ENCODE measurements at places on chromosomes 4 and X. TPM values are rescaled to one million over a fixed set of nuclear protein-coding genes. Genes with fewer than 3 reads are reported as not detected.

- no peak for DNase-seq
- no peaks in the 10 kb centered on the region for H3K27me3 ChIP-seq
- H3K27ac ChIP-seq = no peak overlapping the region
- H3K4me3 ChIP-seq = no peak overlapping the region
- H3K36me3 ChIP-seq = no peaks in the 10 kb centered on the region
- no peaks in the 10 kb centered on the region for H3K4me1 ChIP-seq
Observed at GRCh38 chr4:56828784-56829535, 7.5 kb upstream of the SPINK2 start.

- H3K4me3 ChIP-seq = no peak overlapping the region
- H3K27me3 ChIP-seq = no peaks in the 10 kb centered on the region
- H3K27ac ChIP-seq = no peak overlapping the region
- no peaks in the 10 kb centered on the region for H3K36me3 ChIP-seq
Observed at GRCh38 chr4:148434075-148434773, 8.0 kb downstream of the NR3C2 start.

GRCh38 chr4:139651282-139652194, 14.1 kb upstream of the MGST2 start:
- DNase-seq = no peak
- H3K27me3 ChIP-seq = no peaks in the 10 kb centered on the region
- H3K36me3 ChIP-seq = no peaks in the 10 kb centered on the region
- H3K27ac ChIP-seq = no peak overlapping the region
- H3K4me1 ChIP-seq = no peaks in the 10 kb centered on the region

DNA sequence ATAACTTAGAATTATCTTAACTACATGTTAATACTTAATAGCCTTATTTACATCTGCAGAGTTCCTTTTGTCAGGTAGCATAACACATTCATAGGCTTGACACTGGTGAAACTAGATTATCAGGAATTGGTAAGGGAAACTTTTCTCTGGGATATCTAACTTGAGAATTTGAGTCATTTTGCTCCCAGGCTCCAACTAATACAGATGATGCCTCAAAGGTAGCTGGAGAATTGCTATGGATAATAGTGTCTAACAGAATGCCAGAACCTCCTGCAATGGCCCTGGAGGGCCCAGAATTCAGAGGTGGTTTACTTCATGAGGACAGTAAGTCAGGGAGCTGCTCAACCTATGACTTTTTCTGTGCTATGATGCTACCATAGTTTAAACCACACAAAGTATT, 13.9 kb upstream of the TMPRSS11D start:
- no peak overlapping the region for H3K4me3 ChIP-seq
- no peaks in the 10 kb centered on the region for H3K27me3 ChIP-seq
- no peak for DNase-seq
- H3K36me3 ChIP-seq = no peaks in the 10 kb centered on the region
- H3K27ac ChIP-seq = no peak overlapping the region

- DNase-seq = no peak
- H3K27me3 ChIP-seq = no peaks in the 10 kb centered on the region
- H3K4me3 ChIP-seq = no peak overlapping the region
- H3K4me1 ChIP-seq = no peaks in the 10 kb centered on the region
Observed at GRCh38 chr4:118337954-118338353, 14.8 kb downstream of the PRSS12 start.

- no peaks in the 10 kb centered on the region for H3K36me3 ChIP-seq
- H3K4me1 ChIP-seq = no peaks in the 10 kb centered on the region
- no peaks in the 10 kb centered on the region for H3K27me3 ChIP-seq
- no peak overlapping the region for H3K4me3 ChIP-seq
- no peak for DNase-seq
- H3K27ac ChIP-seq = no peak overlapping the region
Observed at GRCh38 chr4:181693517-181693916, 549.7 kb upstream of the TENM3 start.

GRCh38 chr4:152935143-152935542, 980 bp upstream of the FHDC1 start:
- DNase-seq = no peak
- no peak overlapping the region for H3K27ac ChIP-seq
- H3K4me3 ChIP-seq = no peak overlapping the region
- no peaks in the 10 kb centered on the region for H3K36me3 ChIP-seq

DNA sequence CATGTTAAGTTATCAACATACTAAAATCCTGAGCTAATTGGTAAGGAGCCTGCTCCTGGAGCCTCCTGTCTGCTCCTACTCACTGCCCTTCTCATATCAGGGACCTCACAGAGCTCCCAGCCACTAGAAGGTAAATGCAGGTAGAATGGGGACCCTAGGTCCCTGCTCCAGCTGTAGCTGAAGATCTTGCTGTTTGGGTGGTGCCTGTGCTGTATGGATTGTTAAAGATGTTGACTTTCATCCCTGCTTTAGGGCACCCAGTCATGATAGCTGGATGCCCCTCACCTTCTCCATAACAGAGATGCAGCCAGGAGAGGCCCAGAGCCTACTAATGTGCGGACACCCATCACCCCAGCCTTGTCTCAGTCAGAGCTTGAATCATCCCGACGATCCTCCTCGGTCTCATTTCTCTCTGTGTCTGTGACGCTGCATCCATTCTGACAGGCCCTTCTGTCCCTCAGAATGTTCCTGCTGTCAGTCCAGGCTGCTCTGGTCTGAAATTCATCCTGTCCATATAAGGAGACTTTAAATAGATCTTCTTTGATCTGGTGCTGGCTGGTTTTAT, 341.7 kb upstream of the GATB start:
- no peak overlapping the region for H3K27ac ChIP-seq
- no peak for DNase-seq
- no peak overlapping the region for H3K4me3 ChIP-seq
- no peaks in the 10 kb centered on the region for H3K36me3 ChIP-seq
- H3K4me1 ChIP-seq = peaks cover 3% of the 10 kb centered on the region

- H3K36me3 ChIP-seq = no peaks in the 10 kb centered on the region
- H3K4me1 ChIP-seq = no peaks in the 10 kb centered on the region
- no peak overlapping the region for H3K4me3 ChIP-seq
- no peaks in the 10 kb centered on the region for H3K27me3 ChIP-seq
- no peak overlapping the region for H3K27ac ChIP-seq
- no peak for DNase-seq
Observed at GRCh38 chr4:22881411-22881810, 188.7 kb downstream of the GBA3 start.

- H3K36me3 ChIP-seq = no peaks in the 10 kb centered on the region
- no peak overlapping the region for H3K4me3 ChIP-seq
- DNase-seq = no peak
- H3K27ac ChIP-seq = no peak overlapping the region
Observed at GRCh38 chrX:5388087-5388486, 840.6 kb downstream of the NLGN4X start.

DNA sequence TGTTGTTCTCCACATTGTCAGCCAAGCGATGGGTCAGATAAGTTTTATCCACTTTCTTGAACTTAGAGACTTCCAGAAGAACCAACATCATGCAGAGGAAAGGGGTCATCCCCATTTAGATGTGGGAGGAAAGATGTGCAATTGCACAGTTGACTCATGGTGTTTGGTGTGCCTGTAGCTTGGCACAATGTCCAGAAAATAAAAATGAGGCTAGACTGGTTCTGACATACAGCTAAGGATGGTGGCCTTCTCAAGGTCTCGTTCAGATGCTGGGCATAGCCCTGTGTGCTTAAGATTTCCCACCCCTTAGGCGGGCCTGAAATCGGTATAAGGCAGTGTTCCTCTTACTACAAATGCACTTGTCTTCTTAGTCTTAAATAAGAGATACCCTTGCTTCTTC, 101.1 kb downstream of the PCDH7 start:
- no peaks in the 10 kb centered on the region for H3K27me3 ChIP-seq
- no peak for DNase-seq
- no peak overlapping the region for H3K27ac ChIP-seq
- H3K4me1 ChIP-seq = peaks cover 42% of the 10 kb centered on the region

- no peaks in the 10 kb centered on the region for H3K36me3 ChIP-seq
- no peak overlapping the region for H3K27ac ChIP-seq
- no peaks in the 10 kb centered on the region for H3K27me3 ChIP-seq
- no peak for DNase-seq
Observed at GRCh38 chr4:141463678-141464077, 172.7 kb upstream of the IL15 start.

GRCh38 chr4:59223292-59223941, 1976.7 kb upstream of the ADGRL3 start:
- H3K4me1 ChIP-seq = no peaks in the 10 kb centered on the region
- no peak overlapping the region for H3K4me3 ChIP-seq
- no peak overlapping the region for H3K27ac ChIP-seq
- DNase-seq = no peak
- H3K27me3 ChIP-seq = no peaks in the 10 kb centered on the region

DNA sequence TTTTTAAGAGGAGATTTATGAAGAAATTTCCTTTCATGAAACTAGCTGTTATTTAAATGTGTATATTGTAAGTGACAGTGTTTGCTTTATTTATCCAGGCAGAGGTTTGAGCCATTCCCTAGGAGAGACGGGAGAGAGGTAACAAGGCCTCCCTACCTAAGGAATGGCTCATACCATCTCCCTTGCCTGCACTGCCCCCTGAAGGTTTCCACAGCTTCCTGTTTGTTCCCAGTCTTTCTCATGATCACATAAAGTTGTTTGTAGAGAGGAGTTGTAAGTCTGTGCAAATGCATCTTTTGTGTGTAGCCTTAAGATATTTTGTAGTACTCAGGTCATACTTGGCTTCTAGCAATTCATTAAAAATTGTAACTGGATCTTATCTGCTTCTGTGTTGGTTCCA, 1504.5 kb upstream of the PCDH10 start:
- no peak for DNase-seq
- H3K27me3 ChIP-seq = no peaks in the 10 kb centered on the region
- no peaks in the 10 kb centered on the region for H3K4me1 ChIP-seq
- no peak overlapping the region for H3K27ac ChIP-seq

- H3K4me3 ChIP-seq = no peak overlapping the region
- H3K4me1 ChIP-seq = peaks cover 20% of the 10 kb centered on the region
- no peaks in the 10 kb centered on the region for H3K36me3 ChIP-seq
- H3K27me3 ChIP-seq = no peaks in the 10 kb centered on the region
- H3K27ac ChIP-seq = peak overlapping the region; percentile 57
Observed at GRCh38 chr4:82753725-82754410, 44.7 kb downstream of the SCD5 start.

DNA sequence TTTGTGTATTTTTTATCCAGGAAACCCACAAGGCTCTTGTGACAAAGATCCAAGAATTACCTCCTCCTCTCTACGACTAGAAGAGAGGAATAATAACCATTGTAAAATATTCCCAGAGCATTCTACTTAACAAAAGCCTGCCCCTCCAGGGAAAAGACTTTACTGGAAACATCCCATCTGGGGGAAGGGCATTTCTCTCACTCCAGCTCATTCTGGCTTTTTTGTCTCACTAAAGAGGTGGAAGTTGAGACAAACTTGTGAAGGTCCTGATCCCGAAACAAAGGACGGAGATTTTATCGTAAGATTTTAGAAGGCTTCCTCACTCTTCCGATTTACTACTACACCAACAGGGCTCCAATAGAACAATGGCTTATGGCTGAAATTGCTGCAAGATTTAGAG, 692.0 kb upstream of the GRID2 start:
- DNase-seq = no peak
- no peaks in the 10 kb centered on the region for H3K27me3 ChIP-seq
- no peak overlapping the region for H3K4me3 ChIP-seq
- no peak overlapping the region for H3K27ac ChIP-seq
- no peaks in the 10 kb centered on the region for H3K4me1 ChIP-seq

DNA sequence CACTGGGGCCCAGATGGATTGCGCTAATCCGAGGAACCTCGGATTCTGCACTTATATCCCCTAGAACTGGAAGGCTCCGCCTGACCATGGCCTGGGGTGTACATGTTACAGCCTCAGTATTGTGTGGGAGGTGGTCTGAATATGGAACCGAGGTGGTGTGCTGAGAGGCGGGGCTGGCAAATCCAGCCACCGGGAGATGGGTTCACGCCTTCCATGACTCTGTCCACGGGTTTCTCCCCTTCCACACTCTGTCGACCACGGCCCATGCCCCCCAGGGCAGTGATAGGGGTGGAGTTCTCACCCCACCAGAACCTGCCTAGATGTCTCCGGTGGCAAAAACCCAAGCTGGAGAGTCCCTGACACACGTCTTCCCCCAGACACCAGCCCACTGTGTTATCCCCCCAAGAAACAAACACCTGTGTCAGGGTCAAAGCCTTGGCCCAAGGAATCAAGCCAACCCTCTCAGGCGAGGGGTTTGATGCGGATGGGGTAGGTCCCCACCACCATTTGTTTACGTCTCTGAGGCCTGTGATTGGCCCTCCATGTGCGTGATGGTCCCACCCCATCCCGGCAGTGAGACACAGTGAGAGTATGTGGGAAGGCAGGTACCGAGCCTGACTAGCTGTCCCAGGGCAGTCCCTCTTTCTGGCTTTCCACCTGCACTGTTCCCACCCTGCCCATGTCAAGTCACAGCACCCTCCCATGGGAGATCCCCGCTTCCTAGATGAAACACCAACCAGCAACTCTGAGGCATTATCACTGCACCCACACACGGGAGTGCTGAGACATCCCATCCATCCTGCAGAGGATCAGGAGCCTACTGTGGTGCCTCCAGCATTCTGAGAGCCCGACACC, 6.6 kb upstream of the LOC101059915 start:
- H3K36me3 ChIP-seq = no peaks in the 10 kb centered on the region
- H3K27ac ChIP-seq = no peak overlapping the region
- H3K27me3 ChIP-seq = no peaks in the 10 kb centered on the region
- no peaks in the 10 kb centered on the region for H3K4me1 ChIP-seq
- DNase-seq = no peak

DNA sequence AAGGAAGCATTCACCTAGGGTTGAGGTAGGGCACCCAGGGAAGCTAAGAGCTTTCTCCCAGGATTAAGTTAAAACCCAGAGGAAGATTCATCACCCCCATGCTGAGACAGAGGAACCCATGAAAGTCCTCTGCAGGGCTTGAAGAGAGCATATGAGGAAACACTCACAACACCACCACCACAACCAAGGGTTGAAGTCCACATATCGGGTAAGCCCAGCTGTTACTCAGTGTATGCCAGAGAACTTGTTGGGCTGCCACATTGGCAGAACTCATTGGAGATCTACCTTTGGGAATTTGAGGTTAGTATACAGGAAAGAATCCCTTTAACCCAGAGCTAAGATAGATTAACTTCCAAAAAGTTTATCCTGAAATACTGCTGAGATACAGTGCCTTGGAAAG, 75.1 kb downstream of the INTS6L start:
- H3K4me3 ChIP-seq = no peak overlapping the region
- H3K36me3 ChIP-seq = no peaks in the 10 kb centered on the region
- no peak overlapping the region for H3K27ac ChIP-seq
- H3K27me3 ChIP-seq = no peaks in the 10 kb centered on the region
- DNase-seq = no peak
- no peaks in the 10 kb centered on the region for H3K4me1 ChIP-seq

- H3K4me3 ChIP-seq = no peak overlapping the region
- H3K27ac ChIP-seq = no peak overlapping the region
- no peaks in the 10 kb centered on the region for H3K36me3 ChIP-seq
- no peaks in the 10 kb centered on the region for H3K4me1 ChIP-seq
Observed at GRCh38 chr4:149029056-149029651, 586.9 kb upstream of the NR3C2 start.

- no peak for DNase-seq
- no peaks in the 10 kb centered on the region for H3K4me1 ChIP-seq
- no peak overlapping the region for H3K27ac ChIP-seq
- H3K27me3 ChIP-seq = no peaks in the 10 kb centered on the region
Observed at GRCh38 chr4:182201871-182202270, 41.3 kb upstream of the TENM3 start.

Gene NAP1L2
- total RNA-seq = 4.2 TPM

Gene MID1
- 37.7 TPM for total RNA-seq

Gene SRPX
- 54.5 TPM for total RNA-seq

Gene SLC49A3
- total RNA-seq = 26.0 TPM

Gene SULT1E1
- total RNA-seq = not detected

Gene GABRB1
- not detected for total RNA-seq

Gene MAP9
- 12.9 TPM for total RNA-seq

Gene CTAG1A
- total RNA-seq = not detected

Gene KLB
- total RNA-seq = not detected

Gene PLS3
- 474 TPM for total RNA-seq

Gene UBE2A
- total RNA-seq = 50.7 TPM
